ENCODE measurements at places on chromosomes 7 and 10. TPM values are rescaled to one million over a fixed set of nuclear protein-coding genes. Genes with fewer than 3 reads are reported as not detected.

The SPOCK2 gene
- total RNA-seq: 207 TPM

The CFAP46 gene
- 9.2 TPM for total RNA-seq

The IDI2 gene
- total RNA-seq: not detected

The AKR1C2 gene
- 21.2 TPM for total RNA-seq

The NPY gene
- total RNA-seq: 42.9 TPM

The CALHM1 gene
- total RNA-seq: 0.23 TPM

The HMX3 gene
- total RNA-seq: 2.8 TPM

The PAX4 gene
- total RNA-seq: not detected

The MMRN2 gene
- total RNA-seq: 5.1 TPM

The APBB1IP gene
- 3.7 TPM for total RNA-seq

The C10orf95 gene
- 0.69 TPM for total RNA-seq

The LIPM gene
- not detected for total RNA-seq

The SKIDA1 gene
- total RNA-seq: 6.9 TPM

The SPAG6 gene
- 11.1 TPM for total RNA-seq

The MAPK8 gene
- total RNA-seq: 140 TPM

The TMEM225B gene
- total RNA-seq: 0.23 TPM

The FBXL13 gene
- total RNA-seq: 18.5 TPM

The TWIST1 gene
- total RNA-seq: 1.6 TPM

The IRF5 gene
- 3.9 TPM for total RNA-seq

The DNAJB6 gene
- 187 TPM for total RNA-seq

The C10orf90 gene
- total RNA-seq: 1.2 TPM

The GIMAP8 gene
- 2.8 TPM for total RNA-seq

Measured in diencephalon (tissue), 1 donor.